ENCODE measurements at places on chromosomes 5 and 9. TPM values are rescaled to one million over a fixed set of nuclear protein-coding genes. Genes with fewer than 3 reads are reported as not detected.

Gene PITX1
- not detected for polyA plus RNA-seq

Gene ORM2
- not detected for polyA plus RNA-seq

Gene TXNDC8
- polyA plus RNA-seq, result not detected

Gene OGN
- polyA plus RNA-seq, result 0.08 TPM

Gene SHC3
- not detected for polyA plus RNA-seq

Gene HRH2
- 2.6 TPM for polyA plus RNA-seq

Gene DAB2IP
- polyA plus RNA-seq, result not detected

Gene CLIC3
- 16.9 TPM for polyA plus RNA-seq

Gene CRB2
- polyA plus RNA-seq, result 0.08 TPM

Gene CDX1
- not detected for polyA plus RNA-seq

Gene BTNL8
- not detected for polyA plus RNA-seq

Gene FLT4
- 1.1 TPM for polyA plus RNA-seq

Gene AGXT2
- not detected for polyA plus RNA-seq

- H3K4me3 ChIP-seq, result no peak overlapping the region
- DNase-seq, result no peak
- H3K27ac ChIP-seq, result no peak overlapping the region
- H3K27me3 ChIP-seq, result no peaks in the 10 kb centered on the region
- no peaks in the 10 kb centered on the region for H3K36me3 ChIP-seq
- no peaks in the 10 kb centered on the region for H3K4me1 ChIP-seq
Observed at GRCh38 chr9:117462861-117463260, 48.0 kb upstream of the ASTN2 start.

GRCh38 chr9:8491563-8491962, 692.0 kb upstream of the DMAC1 start:
- DNase-seq, result no peak
- peaks cover 3% of the 10 kb centered on the region for H3K27me3 ChIP-seq
- no peaks in the 10 kb centered on the region for H3K4me1 ChIP-seq
- H3K27ac ChIP-seq, result no peak overlapping the region
- H3K36me3 ChIP-seq, result no peaks in the 10 kb centered on the region
- H3K4me3 ChIP-seq, result no peak overlapping the region

DNA sequence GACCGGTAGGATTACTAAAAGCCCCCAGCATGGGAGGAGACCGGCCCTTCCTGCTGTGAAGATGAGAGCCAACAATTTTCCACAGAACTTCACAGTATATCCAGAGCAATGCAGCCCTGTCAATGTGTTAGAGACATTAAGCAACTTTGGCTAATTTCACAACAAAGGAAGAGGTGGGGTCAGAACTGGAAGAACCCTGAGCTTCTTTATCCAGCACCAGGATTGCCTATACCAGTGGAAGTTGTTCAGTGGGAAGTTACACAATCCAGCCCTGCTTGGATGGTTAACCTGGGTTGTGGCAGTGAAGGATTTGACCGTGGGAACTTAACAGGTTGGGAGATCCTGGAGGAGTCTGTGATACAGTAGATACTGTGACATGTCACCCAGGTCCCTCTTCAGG, 197.0 kb downstream of the FBN2 start:
- H3K36me3 ChIP-seq, result no peaks in the 10 kb centered on the region
- H3K4me3 ChIP-seq, result no peak overlapping the region
- H3K27ac ChIP-seq, result no peak overlapping the region
- H3K27me3 ChIP-seq, result no peaks in the 10 kb centered on the region

DNA sequence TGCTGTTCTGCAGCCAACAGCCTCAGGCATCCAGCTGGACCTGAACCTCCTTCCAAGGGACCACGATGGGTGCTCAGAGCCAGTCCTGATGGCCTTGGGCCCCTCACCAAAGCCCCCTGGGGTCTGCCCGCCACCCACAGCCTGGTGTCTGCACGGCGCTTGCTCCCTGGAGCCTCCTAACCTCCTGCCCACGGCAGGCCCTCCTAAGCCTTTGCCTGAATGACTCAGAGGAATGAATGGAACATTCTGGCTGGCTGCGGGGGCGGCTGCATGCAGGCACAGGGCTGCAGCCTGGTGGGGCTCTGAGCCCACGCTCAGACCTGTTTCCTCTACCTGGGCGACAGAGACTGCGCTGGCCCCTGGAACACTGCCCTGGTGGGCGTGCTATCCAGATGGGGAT, 6.9 kb downstream of the SOHLH1 start:
- no peak overlapping the region for H3K27ac ChIP-seq
- H3K4me3 ChIP-seq, result no peak overlapping the region
- H3K4me1 ChIP-seq, result no peaks in the 10 kb centered on the region
- DNase-seq, result no peak

GRCh38 chr5:180390441-180391190, 37.5 kb upstream of the GFPT2 start:
- H3K4me1 ChIP-seq, result no peaks in the 10 kb centered on the region
- H3K36me3 ChIP-seq, result no peaks in the 10 kb centered on the region

- DNase-seq, result no peak
- H3K27me3 ChIP-seq, result no peaks in the 10 kb centered on the region
- no peak overlapping the region for H3K27ac ChIP-seq
- H3K36me3 ChIP-seq, result no peaks in the 10 kb centered on the region
Observed at GRCh38 chr9:119033596-119033995, 335.6 kb downstream of the BRINP1 start.

DNA sequence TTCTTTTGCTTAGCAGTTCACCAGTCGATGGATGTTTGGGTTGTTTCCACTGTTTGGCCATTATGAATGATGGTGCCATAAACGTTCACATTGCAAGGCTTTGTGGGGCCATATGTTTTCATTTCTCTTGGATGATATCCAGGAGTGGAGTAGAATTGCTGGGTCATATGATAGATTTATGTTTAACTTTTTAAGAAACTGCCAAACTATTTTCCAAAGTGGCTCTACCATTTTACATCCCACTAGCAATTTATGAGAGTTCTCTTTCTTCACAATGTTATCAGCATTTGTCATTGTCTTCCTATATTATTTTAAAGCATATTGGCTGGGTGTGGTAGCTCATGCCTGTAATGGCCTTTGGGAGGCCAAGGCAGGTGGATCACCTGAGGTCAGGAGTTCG, 5.2 kb downstream of the GPR107 start:
- DNase-seq, result no peak
- H3K27ac ChIP-seq, result no peak overlapping the region
- H3K4me3 ChIP-seq, result no peak overlapping the region

- H3K4me1 ChIP-seq, result peaks cover 32% of the 10 kb centered on the region
- DNase-seq, result no peak
- no peak overlapping the region for H3K4me3 ChIP-seq
- no peak overlapping the region for H3K27ac ChIP-seq
- H3K27me3 ChIP-seq, result peaks cover 13% of the 10 kb centered on the region
Observed at GRCh38 chr9:95770653-95771131, 104.8 kb upstream of the ERCC6L2 start.

DNA sequence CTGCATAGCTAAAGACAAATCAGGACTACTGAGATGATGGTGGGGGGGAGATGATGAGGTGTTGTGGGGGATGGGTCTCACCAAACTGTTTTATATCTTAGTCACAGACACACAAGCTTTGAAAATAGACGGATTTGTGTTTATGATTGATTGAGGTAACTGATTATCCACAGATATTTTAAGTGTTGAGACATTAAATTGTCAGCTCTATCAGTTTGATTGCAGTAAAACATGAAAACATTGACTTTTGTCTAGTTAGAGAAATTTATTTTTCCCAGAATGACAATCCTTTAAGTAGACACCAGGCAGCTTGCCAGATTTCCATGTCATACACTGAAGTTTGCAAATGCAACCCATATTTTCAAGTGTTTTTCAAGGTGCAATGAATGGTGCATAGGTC, 149.8 kb downstream of the NR2F1-AS1 start:
- H3K4me3 ChIP-seq, result no peak overlapping the region
- H3K36me3 ChIP-seq, result no peaks in the 10 kb centered on the region
- no peak for DNase-seq

GRCh38 chr9:21605489-21605931, 123.4 kb upstream of the IFNE start:
- DNase-seq, result no peak
- H3K4me1 ChIP-seq, result peaks cover 2% of the 10 kb centered on the region
- peaks cover 4% of the 10 kb centered on the region for H3K36me3 ChIP-seq
- H3K27me3 ChIP-seq, result peaks cover 2% of the 10 kb centered on the region

GRCh38 chr5:140010798-140011197, 32.3 kb downstream of the NRG2 start:
- H3K4me1 ChIP-seq, result no peaks in the 10 kb centered on the region
- peaks cover 6% of the 10 kb centered on the region for H3K27me3 ChIP-seq
- no peak overlapping the region for H3K4me3 ChIP-seq
- H3K36me3 ChIP-seq, result no peaks in the 10 kb centered on the region
- no peak overlapping the region for H3K27ac ChIP-seq
- no peak for DNase-seq

DNA sequence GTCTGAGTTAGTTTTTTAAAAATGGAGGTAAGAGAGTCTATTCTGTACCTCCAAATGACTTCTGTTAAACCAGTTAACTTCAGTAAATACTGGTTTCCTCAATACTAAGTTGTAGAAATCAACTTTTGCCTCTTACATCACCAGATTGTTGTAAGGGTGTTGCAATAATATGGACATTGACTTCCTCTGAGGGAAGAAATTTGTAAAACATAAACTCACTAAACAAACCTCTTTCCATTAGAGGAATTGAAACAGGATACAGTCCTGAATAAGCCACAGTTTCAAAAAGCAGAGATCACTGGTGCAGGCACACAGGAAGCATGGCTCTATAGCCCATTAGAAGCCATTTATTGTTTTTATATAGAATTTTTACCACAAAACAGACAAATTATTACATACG, 32.7 kb upstream of the SLCO6A1 start:
- no peak overlapping the region for H3K4me3 ChIP-seq
- peaks cover 18% of the 10 kb centered on the region for H3K27me3 ChIP-seq
- H3K4me1 ChIP-seq, result no peaks in the 10 kb centered on the region
- no peak for DNase-seq
- no peaks in the 10 kb centered on the region for H3K36me3 ChIP-seq

DNA sequence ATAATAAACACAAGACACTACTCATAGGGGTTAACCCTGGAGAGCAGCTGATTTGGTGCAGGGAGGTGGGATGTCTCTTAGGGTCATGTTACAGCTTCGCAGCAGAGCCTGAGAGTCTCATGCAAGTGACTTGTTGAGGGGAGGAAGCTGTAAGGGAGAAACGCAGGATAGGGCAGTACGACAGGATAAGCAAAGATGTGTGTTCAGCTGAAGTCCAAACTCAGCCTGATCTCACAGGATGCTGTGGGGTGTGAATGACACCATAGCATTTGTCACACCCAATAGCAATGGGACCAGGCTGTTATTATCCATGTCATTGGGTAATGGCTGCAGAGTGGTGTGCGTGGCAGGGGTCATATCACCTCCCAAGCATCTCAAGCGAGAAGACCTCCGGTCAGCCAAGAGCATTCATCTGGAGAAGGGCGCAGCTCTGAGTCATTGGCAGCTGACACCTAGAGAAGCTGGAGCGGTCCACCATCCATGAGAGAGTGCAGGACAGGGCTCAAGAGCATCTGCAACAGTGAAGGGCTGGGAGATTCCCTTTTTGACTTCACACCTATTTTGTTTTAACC, 49.2 kb upstream of the RPL26L1 start:
- H3K36me3 ChIP-seq, result peaks cover 8% of the 10 kb centered on the region
- H3K4me3 ChIP-seq, result no peak overlapping the region
- DNase-seq, result no peak
- H3K27me3 ChIP-seq, result no peaks in the 10 kb centered on the region

DNA sequence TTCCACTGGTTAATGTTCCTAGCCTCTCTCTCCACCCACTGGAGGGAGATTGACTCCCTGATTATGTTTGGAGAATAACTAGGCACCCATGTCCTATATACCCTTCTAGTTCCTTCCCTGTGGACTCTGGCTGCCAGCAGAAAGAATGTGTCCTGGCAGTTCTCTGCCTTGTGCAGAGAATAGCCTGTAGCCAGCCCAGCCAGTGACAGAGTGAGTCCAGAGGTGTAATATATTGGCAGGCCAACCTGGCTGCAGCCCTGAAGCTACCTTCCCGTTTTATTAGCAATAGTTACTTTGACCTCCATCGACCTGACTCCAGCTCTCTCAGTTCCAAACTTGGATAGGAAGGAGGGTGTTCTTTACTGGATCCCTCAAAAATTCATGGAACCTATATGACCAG, 8.1 kb downstream of the SETD9 start:
- DNase-seq, result no peak
- peaks cover 5% of the 10 kb centered on the region for H3K36me3 ChIP-seq
- no peak overlapping the region for H3K27ac ChIP-seq
- peaks cover 5% of the 10 kb centered on the region for H3K4me1 ChIP-seq
- no peak overlapping the region for H3K4me3 ChIP-seq

DNA sequence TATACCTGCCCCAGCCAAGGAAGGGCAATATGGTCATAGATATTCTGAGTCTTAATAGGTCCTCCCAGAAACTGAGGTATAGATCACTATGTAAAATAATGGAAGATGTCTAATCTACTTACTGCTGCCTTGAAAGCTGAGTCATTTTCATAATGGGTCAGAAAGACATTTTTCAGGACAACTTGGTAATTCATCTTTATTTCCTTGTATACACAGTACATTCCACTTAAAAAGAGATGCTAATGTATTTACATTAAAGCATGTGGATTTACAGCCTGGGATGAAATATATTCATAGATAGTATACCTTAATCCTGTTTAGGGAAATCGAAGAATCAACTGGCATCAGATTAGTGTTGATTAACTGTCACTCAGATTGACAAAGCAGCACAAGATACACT, 219.1 kb upstream of the PPP1R2B start:
- peaks cover 5% of the 10 kb centered on the region for H3K27me3 ChIP-seq
- no peak for DNase-seq
- peaks cover 7% of the 10 kb centered on the region for H3K4me1 ChIP-seq

DNA sequence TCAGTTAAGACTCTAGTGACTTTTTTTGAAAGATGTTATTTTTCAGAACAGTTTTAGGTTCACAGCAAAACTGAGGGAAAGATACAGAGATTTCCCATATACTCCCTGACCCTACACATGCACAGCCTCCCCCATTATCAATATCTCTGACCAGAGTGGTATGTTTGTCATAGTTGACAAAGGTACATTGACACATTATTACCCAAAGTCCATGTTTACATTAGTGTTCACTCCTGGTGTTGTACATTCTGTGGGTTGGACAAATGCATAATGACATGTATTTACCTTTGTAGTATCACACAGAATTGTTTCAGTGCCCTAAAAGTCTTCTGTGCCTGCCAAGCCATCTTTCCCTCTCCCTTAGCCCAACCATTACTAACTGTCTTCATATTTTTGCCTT, 470.7 kb upstream of the DMAC1 start:
- no peak for DNase-seq
- peaks cover 4% of the 10 kb centered on the region for H3K27me3 ChIP-seq
- no peaks in the 10 kb centered on the region for H3K4me1 ChIP-seq
- no peak overlapping the region for H3K4me3 ChIP-seq
- no peak overlapping the region for H3K27ac ChIP-seq

DNA sequence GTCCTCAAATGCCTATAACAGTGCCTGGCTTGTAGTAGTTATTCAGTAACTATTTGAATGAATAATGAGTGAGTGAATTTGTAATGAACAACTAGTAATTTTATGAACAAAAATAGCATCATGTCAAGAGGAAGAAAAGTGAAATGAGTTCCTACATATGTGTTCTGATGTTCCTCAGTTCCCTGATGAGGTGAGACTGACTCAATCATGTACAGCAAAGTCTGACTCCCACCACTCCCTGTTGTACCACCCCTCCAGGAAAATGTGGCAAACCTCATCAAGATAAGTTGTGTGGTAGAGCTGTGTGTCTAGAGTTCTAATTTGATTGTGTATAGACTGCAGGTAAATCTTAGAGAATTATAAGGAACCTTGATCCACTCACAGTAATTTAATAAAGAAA, 201.6 kb downstream of the GOLPH3 start:
- H3K4me3 ChIP-seq, result no peak overlapping the region
- H3K27me3 ChIP-seq, result no peaks in the 10 kb centered on the region
- peaks cover 3% of the 10 kb centered on the region for H3K36me3 ChIP-seq
- no peak overlapping the region for H3K27ac ChIP-seq
- no peak for DNase-seq
- peaks cover 5% of the 10 kb centered on the region for H3K4me1 ChIP-seq

GRCh38 chr5:134569758-134570364, 44.4 kb downstream of the JADE2 start:
- no peaks in the 10 kb centered on the region for H3K27me3 ChIP-seq
- H3K4me3 ChIP-seq, result no peak overlapping the region
- H3K36me3 ChIP-seq, result no peaks in the 10 kb centered on the region
- DNase-seq, result no peak
